ENCODE measurements at places on chromosomes 2 and 18.
A peak's percentile ranks its signal among the peaks of the same experiment; 100 is the strongest.

DNA sequence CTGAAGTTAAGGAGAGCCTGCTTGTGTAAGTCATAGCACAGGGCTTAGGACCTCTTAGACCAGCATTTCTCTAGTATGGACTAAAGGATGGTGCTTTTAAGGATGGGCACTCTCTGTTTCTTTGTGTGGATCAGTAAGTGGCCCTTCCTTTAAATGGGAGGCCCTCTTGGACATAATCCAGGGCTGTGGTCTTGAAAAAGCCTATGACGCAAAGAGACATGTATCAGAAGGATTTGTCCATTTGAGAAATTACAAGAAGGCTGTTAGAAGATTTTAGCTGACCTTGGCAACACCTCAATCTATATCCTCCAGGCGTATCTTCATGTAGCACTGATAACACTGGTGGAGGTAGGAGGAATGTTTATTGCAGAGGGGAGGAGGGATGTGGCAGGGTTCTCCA, 79.2 kb downstream of the PRPF40A start:
- DNase-seq, result no peak

DNA sequence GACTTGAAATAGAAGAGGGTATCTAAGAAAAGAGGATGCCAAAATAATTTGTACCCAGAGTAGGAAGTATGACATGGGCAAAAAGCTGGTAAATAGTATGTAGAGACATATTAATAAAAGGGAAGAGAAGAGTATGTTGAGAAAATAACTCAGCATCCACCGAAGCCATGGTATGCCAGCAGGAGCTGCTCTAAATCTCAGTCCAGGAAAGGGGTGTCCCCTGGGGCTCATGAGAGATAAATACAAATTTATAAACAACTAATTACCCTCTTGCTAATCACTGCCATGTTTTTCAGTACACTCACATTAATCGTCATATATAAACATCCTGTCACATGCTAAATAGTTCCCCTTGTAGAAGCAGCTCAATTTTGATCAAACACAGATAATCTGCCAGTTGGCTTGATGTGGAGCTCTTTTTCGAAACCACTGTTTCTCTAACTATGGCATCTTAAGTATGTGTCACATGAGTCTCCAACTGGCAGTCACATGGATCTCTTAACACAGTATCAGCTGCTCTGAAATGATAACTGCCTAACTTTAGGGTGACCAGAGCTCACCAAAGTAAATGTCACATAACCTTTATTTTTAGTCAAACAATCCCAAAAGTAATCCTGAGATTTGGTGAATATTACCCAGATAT, 31.9 kb downstream of the EXOC6B start:
- DNase-seq, result no peak

- DNase-seq, result no peak
Measured at GRCh38 chr2:41598161-41598894, 449.5 kb upstream of the PKDCC start.

GRCh38 chr2:238027591-238028415, 33.0 kb upstream of the SCLY start:
- no peak for DNase-seq

GRCh38 chr18:63477968-63478367, 1.2 kb downstream of the SERPINB5 start:
- no peak for DNase-seq

DNA sequence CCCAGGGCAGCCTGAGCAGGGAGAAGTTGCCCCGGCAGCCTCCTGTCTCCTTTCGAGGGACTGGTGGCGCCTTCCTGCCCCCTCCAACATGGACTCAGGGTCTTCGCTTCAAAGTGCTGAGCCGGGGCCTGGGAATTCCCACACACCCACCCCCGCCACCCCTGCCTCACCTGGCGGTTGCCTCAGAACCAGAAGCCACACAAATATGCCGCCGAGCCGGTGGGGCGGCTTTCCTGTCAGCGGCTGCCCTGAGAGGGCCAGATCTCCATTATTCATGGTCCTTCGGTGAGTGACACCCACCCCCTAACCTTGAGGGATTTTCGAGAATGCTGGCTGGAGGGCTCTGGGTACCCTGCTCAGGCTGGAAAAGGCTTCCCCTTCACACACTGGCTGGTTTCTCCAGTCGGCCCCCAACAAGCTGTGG, 71.7 kb downstream of the SMAD7 start:
- no peak for DNase-seq

DNA sequence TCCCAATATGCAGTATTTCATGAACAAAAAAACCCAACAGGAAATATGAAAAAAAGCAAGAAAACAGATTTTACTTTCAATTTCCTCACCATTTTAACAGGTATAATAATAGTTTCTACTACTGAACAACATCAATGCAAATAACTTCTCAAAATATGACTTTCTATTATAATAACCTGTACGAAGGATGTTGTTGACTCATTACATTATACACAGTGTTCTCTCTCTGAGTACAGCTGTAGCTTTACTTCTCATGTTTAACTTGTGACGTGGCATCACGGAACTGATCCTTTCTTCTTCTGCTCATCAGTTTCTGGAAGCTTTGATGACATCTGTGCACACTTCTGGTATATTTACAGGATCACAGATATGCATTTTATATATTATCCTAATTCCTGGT, 40.0 kb downstream of the FAM228A start:
- DNase-seq, result no peak

GRCh38 chr2:63049970-63050333, 678 bp upstream of the OTX1 start:
- no peak for DNase-seq

- no peak for DNase-seq
Measured at GRCh38 chr2:167857416-167857815, 390.0 kb downstream of the STK39 start.

GRCh38 chr18:59704146-59704545, 6.9 kb upstream of the CCBE1 start:
- no peak for DNase-seq

DNA sequence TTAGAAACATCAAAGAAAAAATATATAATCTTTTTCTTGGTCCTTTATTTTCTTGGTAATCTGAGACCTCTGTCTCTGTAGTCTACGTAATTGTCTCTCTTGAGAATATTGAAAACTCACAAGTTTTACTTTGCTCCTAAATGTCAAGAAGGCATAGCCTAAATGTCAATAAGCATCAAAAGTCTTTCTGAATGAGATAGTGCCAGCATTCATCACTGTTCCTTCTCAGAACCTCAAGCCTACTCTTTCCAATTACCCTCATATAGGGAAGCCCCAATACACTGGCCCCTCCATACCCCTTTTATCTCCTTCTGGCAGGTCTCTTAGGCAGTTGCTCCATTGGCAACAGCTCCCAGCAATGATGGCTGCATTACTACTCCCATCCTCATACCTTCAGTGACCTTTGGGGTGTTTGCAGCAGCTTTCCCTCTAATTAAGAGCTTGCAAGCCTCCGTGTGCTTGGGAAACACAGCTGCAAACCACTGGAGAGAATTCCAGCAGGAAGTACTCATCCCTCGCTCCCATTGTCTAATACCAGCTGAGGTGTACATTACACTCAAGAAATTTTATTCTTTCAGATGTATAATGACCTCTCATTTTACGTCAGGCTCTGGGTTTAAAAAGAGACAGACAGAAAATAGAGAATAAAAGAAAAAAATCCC, 95.8 kb downstream of the KYNU start:
- no peak for DNase-seq

DNA sequence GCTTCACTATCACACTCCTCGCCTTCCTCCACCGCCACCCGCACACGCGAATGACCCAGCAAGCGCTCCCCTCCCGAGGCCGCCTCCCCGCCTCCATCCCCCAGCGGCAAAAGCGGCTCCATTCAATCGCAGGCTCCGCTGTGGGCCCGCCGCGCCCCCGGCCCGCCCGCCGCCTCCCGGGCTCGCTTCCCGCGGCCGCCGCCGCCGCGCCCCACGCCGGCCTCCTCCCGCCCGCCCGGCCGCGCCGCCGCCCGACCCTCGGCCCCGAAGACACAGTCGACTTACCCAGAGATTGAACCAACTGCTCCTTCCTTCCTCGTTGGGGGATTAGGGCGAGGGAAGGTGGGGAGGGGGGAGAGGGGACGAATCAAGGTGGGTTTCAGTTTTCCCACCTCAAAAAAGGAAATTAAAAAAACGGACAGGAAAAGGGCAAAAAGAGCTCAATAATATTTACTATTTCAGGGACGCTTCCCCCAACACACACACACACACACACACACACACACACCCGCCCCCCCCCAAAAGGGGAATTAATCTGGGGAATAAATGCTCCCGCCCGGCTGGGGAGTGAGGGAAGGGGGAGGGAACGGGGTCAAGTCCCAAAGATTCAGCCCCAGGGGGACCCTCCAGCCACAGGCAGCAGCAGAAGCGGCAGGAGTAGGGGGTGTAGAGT, 743 bp downstream of the XPO1 start:
- peak; percentile 42 for DNase-seq

- no peak for DNase-seq
Measured at GRCh38 chr2:155633887-155634570, 698.5 kb downstream of the NR4A2 start.

DNA sequence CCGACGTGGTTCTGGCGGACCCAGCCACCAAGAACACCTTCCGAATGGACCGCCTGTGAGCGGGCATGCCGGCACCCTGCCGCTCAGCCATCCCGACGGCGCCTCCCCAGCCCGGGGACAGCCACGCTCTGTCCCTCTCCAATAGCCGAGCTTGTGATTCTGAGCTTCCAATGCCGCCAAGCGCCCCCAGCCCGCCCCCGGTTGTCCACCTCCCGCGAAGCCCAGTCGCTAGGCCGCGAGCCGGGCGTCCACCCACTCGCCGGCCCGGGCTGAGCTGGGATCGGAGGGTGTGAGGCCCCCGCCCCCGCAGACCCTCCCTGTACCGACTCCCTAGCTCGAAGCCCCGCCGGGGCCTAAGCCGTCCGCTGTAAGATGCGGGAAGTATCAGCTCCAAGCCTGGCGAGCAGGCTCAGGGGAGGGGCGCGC, 1195.1 kb upstream of the CHAC2 start:
- DNase-seq, result no peak

DNA sequence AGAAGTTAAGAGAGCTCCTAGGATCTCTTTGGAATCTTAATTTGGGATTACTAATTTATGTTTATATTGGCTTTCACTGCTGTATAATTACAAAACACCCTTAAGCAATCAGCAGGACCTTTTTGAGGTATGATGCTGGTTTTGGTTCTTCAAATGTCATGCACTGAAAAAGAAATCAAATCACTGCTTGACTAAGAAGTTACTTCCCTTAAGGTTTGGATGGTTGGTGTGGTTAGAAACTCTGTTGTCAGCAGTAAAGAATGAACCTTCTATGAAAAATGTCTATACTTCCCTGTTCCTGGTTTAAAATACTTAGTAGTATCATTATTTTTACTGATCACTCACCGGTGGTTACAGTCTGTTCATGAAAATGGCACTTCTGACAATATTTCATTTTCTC, 5.5 kb downstream of the COLEC12 start:
- no peak for DNase-seq

GRCh38 chr2:63544017-63544627, 44.2 kb downstream of the WDPCP start:
- DNase-seq, result no peak

DNA sequence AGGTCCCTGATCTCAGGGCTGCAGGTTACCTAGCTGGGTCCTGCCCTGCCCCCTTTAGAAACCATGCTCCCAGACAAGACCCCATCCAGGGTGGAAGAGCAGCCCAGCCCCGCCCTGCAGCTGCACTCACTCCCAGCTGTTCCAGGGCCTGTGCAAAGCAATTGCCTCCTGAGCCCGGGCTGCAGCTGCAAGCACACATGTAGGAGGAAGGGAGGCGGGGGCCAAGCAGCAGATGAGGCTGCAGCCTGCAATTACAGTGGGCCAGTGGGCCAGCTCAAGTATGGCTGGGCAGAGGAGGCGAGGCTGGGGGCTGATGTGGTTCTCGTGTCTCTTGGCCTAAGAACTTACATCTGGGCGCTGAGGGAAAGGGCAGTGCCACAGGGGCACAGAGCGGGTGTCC, 65.4 kb upstream of the TUBA3E start:
- no peak for DNase-seq

DNA sequence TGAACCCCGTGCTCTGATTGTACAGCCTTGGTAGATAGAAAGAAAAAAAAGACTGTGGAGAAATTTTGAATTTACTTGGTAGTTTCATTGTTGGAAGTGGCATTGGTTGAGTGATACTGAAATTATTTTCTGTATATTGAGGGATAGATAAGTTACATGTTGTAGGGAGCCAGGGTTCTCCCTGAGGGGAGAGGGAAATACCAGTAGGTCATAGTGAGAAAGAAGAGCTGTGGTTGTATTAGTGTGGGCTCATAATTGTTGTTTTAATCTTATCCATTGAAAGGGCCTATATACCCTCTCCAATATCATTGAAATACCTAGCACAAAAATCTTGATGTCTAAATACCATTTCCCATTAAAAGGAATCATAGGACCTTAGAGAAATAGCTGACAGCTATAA, 16.9 kb upstream of the RAB31 start:
- DNase-seq, result no peak

DNA sequence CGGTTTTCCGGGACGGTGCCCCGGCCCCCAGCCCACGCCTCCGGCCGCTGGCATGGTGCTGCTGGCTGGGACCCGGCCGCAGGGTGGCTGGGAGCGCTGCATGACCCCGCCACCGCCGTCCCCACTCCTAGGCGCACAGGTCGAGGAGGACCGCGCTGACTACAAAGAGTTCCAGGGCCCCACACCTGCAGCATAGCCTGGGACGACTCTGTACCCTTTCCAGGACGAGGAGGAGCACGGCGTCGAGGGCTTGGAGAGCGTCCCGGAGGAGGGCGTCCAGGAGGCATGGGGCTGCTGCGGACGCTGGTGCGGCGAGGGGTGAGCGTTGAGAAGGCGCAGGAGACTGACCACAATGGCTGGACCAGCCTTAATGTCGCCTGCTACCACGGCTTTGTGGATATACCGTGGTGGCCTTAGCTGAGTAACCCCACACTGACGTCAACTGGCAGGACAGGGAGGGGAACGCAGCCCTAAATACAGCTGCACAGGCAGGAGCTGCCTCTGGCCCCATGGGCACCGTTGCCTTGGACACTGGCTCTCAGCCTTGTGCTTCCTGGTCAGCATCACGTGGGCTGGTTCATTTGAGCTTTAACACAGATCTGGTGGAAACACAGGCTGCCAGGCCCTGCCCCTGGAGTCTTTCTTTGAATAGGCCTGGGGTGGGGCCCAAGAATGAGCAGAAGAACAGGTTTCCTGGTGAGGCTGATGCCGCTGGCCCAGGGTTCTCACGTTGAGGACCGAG, 40.9 kb upstream of the TRIM43B start:
- no peak for DNase-seq
